Activated naive CD4-positive, alpha-beta T cell treated with Interleukin-2 at 50 U/mL for 16 hours (primary cell): ENCODE measurements at places on chromosomes 16 and 17.

- DNase-seq: no peak
These were observed 174.8 kb downstream of the C16orf78 start for GRCh38 chr16:49548325-49548970.

DNA sequence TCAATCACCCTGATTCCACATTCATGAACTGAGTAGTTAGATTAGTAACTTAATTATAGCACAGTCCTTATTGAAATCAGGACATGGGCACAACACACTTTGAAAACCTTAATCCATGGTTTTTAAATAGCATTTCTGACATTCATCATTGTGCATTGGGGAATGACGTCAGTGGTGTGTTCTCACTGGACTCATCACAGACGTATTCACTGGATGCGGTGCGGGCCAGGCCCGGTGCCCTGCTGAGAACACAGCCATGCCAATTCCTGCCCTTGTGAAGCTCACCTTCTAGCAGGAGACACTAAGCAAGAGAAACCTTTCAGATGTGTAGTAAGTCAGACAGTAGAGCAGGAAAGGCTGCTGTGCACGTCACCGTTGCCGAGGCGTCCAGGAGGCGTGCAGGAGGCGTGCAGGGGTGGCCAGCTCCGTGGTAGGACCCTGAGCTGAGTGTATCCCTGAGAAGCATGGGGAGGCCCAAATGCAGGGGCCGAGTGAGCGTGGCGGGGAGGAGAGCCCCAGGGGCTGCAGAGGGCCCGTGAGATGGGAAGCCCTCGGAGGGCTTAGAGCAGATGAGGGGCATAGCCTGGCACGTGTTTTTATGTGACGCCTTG, 12.9 kb downstream of the BANP start:
- DNase-seq: no peak

DNA sequence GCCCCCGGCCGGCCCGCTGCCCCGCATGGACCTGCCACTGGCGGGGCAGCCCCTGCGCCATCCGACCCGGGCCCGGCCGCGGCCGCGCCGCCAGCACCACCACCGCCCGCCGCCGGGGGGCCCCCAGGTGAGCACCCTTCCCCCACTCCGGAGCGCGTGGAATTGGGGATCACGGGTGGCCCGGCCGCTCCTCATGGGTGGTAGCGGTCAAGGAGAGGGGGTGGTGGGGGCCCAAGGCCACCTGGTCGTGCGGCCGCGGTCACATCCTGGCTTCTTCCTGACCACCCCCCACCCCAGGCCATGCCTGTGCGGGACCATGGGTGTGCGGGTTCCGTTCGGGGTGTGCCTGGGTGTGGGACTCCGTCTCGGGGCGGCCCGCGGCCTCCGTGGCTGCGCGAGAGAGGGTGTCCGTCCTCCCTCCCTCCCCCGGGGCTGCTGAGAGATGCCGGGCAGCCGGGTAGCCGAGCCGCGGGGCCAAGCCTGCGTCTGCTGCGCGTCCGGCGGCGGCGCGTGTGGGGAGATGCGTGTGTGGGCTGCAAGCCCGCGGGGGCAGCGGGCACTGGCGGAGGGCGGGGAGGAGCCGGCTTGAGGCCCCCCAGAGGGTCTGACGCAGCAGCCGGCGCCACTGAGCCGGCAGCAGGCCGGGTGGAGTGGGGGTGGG, 6.8 kb downstream of the ACD start:
- DNase-seq: no peak

DNA sequence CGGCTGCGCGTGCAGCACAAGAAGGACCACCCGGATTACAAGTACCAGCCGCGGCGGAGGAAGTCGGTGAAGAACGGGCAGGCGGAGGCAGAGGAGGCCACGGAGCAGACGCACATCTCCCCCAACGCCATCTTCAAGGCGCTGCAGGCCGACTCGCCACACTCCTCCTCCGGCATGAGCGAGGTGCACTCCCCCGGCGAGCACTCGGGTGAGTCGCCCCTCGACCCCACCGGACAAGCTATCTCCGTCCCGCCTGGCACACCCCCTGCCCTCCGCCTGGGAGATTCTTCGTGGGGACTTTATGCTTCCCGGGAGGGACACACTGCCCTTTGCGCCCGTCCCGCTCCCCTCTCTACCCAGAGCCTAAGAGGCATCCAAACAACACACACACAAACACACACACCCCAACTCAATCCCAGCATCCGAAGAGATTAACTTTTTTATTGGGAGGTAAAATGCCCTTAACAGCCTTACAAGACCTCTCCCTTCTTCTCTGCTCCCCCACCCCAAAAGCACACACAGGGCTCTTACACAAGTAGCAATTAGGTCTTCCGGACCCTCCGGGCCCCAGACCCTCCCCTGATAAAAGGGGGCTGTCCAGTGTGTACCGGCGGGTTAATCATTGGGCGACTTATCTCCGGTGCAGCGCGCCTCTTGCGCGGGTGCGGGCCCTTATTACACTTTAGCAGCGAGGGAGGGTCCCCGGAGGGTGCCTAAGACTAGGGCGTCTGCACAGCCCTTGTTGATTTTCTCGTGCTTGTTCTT, 2.1 kb downstream of the SOX9 start:
- no peak for DNase-seq

DNA sequence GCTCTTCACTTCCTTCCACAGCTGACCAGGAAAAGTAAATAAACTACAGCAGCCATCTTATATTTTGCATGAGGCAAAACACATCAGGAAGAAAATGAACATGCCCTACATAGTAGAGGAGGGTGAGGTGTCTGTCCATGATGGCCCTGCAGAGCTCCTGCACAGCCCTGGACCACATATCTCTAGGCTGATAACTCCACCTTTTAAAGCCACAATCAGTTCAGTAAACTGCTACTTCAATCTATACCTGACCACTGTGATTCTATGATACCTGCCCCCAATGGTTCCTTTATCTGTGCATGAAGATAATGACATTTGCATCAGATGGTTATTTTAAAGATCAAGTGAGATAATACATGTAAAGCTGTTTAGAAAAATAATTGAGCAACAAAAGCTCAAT, 82.2 kb downstream of the HELZ start:
- DNase-seq: no peak

DNA sequence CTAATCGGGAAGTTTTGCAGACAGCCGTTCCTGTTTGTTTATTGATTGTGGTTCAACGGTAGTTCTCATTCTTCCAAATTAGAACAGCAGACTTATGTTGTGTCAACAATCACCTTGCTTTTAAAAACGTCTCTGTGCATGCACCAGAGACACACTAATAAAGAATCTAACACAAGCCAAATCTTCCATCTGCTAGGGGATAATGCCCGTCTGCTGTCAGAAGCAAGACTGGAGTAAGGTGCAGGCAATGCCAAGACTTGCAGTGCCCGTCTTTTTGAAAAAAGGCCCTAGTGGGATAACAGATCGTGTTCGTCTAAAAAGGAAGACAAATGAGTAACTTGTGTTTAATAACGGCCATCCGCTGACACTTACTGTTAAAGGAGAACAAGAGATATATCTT, 158.4 kb downstream of the KCNJ2 start:
- DNase-seq: no peak

DNA sequence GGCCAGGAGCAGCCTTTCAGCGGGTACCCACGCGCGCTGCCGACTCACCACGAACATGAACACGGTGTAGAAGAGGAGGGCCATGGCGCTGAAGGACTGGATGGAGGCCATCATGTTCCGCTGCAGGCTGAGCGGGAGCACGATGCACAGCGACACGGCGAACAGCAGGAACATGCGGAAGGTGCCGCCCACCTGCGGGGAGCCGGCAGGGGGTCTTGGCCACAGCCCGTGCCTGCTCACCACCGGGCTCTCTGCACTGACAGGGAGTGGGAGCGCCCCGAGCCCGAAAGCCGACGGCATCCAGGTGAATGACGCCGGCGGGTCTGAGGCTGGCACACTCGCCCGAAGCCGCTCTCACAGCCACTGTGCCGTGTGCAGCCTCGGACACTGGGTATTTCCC, 13.0 kb downstream of the SLC38A10 start:
- no peak for DNase-seq
